ENCODE measurements at places on chromosomes 5 and 9.
A peak's percentile ranks its signal among the peaks of the same experiment; 100 is the strongest.

DNA sequence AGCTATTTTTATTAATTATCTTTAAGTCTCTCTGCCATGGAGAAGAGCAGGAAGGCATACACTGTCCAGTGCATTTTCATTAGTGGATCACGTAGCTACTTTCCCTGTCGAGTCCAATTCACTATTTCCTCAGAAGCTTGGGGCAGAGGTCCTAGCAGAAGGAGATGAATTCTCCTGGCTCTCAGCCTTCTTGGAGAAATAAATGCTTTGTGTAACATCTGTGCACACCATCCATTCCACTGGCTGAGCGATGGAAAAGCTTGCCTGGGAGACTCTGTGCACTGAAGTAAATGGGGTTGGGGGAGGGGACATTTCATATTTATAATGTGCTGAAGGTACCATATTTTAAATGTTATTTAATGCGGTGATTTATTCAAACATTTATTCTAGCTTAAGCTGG lies 23.4 kb downstream of the PROP1 start:
- DNase-seq: no peak

- DNase-seq: no peak
Observed at GRCh38 chr5:35087991-35088390, 40.2 kb upstream of the AGXT2 start.

DNA sequence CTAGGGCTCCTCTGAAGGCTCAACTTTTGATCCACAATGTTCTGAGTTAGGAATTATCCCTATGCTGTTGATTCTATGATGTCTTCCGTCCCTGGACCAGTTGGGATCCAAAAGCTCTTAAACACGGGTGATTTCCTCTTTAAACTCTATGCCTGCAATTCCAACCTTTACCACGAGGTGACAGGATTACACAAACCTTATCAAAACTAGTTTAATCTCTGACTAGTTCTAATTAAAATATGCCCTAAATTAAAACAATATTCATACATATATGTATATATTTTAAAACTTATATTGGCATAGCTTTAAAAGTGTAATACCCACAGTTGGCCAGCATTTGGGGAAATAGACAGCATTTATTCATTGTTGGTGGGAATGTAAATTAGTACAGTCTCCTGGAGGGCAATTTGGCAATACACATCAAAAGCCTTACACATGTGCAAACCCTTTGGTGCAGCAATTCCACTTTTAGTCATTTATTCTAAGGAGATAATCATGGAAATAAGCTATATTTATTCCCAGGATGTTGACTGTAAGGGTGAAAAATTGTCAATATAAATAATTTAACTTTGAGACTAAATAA lies 51.6 kb upstream of the PHYKPL start:
- no peak for DNase-seq

DNA sequence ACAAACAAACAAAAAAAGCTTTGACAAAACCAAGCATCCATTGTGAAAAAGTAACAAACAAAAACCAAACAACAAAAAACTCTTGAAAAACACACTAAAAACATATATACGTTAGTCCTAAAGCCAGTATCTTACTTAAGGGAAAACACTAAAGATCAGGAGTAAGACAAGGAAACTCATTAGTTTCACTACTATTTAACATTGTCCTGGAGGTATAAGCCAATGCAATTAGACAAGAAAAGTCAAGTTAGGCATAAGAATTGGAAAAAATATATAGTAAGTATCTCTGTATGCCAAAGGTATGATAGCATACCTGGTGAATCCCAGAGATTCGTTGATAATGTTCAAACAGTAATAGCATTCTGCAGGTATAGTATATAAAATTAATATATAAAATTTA lies 21.8 kb upstream of the UBTD2 start:
- no peak for DNase-seq

DNA sequence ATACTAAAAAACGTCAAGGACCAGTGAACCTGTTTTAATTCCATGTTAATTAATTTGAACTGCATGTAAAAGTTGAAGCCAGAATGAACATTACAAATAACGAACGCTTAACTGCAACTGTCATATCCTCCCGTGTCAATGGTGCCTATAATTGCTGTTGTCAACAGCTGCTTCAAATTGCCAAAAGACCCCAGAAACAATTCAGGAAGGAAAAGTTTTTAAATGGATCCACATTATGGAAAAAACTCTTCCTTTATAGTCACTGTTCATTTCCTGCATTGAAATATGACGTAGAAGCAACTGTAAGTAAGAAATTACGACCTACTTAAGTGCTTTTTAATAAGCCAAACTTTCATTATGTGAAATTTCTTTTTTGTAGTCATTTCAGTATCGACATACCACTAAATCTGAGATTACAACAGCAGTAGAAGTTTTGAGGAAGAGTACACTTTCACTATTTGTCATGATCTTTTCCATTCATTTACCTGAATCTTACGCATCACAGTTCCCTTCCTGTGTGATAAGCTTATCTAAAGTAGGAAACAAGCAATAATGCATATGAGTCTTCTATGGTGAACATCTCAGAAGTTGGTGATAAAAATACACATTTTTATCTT lies 37.8 kb downstream of the MEF2C start:
- no peak for DNase-seq

GRCh38 chr5:95152535-95152934 lies 132.4 kb downstream of the MCTP1 start:
- DNase-seq: no peak

DNA sequence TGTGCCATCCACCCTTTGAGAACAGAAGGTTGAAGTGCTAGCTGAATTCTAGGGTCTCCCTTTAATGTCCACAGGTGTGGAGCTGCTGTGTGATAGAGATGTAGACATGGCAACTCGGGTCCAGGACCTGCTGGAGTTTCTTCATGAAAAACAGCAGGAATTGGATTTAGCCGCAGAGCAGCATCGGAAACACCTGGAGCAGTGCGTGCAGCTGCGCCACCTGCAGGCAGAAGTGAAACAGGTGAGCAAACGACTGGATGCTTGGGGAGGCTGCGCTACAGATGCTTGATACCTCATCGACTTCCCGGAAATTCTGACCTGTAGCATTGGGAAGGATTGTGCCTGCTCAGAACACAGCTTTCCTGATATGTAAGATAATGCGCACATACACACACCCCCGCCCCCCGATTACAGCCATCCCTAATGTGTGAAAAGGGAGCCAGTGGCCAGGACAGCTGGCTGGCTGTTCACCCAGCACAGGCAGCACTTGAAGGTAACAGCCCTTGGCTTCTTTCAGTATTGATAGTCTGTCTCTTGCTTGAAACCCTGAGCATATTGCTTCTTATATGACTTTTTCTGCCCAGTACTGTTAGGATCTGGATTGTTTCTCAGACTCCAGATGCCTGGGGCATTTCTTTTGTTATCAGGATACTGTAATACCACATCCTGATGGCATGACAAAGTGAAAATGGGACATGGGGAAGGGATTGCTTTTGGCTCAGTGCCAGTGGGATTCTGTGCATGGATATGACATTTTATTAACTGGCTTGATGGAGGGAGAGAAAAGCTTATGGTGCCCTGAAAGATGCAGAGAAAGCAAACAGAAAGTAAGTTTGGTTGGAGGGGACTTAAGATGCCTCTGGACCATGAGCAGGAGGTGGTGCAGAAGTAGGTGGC lies 216.8 kb upstream of the OTULINL start:
- DNase-seq: no peak

GRCh38 chr9:38641985-38642864 lies 21.8 kb upstream of the ANKRD18A start:
- no peak for DNase-seq

DNA sequence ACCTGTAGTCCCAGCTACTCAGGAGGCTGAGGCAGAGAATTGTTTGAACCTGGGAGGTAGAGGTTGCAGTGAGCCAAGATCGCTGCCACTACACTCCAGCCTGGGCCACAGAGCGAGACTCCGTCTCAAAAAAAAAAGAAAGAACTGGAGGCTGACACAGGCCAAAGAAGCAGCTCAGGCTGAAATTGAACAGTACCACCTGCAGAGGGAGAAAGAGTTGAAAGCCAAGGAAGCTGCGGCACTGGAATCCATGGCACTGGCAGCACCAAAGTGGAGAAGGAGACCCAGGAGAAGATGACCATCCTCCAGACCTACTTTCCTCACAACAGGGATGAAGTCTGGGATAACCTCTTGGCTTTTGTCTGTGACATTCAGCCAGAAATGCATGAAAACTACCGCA lies 11.3 kb upstream of the TMEM141 start:
- no peak for DNase-seq

DNA sequence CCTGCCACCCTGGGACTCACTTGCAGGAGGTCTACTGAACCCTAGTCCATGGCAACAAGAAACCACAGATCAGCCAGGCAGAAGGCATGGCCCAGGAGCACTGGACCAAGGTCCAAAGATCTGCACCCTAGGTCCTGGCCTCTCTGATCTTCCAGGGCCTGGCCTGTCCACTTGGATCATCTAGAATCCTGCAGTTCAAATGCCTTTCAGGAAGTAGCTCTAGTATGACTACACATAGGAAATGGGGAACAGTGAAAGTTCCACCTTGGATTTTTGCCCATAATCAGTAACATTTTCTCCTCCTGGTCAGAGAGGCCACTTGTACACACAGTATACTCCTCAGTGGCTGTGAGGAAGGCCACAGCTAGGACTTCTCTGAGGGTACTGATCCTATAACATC lies 11.5 kb downstream of the ANXA6 start:
- no peak for DNase-seq

DNA sequence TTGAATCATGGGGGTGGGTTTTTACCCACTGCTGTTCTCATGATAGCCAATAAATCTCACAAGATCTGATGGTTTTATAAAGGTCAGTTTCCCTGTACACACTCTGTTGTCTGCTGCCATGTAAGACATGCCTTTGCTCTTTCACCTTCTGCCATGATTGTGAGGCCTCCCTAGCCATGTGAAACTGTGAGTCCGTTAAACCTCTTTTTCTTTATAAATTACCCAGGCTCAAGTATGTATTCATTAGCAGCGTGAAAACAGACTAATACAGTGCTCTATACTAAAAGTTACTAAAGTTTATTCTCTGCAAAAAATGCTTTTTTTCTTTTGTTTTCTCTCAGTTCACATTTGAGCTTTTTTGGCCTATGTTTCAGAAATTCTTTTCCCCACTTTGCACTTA lies 33.9 kb upstream of the TLE4 start:
- DNase-seq: no peak

DNA sequence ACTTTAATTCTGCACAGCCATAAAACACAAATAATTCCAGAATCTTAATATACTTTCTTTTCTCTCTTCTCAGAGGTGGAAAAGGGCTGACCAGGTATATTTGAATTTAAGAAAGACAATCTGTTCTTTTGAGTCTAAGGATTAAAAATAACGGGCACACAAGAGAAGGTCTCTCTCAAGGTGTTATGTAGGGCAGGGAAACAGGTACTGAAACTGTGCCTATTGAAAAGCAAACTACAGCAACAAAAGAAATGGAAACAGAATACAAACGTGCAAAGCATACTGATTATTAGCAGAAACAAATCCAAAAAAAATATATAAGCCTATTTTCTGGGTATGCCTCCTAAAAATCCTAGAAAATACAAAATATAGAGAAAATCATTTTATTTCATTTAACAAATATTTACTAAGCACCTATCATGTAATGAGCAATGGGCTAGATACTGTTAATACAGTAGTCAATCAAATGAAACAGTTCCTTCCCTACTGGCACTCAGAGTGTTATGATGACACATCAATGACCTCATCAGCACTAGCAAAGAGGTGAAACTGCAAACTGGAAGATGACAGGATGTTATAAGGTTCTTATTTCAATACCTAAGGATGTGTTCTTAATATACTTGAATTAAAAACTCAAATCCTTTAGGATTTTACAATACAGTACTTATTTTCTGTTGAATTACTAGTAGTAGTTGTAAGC lies 87.7 kb downstream of the AUH start:
- no peak for DNase-seq

GRCh38 chr5:126777975-126778674 lies 1.2 kb downstream of the LMNB1 start:
- DNase-seq: peak; percentile 89

GRCh38 chr5:151741678-151742423 lies 16.6 kb downstream of the ATOX1 start:
- DNase-seq: no peak

- DNase-seq: no peak
Observed at GRCh38 chr9:33190021-33190705, 23.0 kb upstream of the B4GALT1 start.

GRCh38 chr9:88443480-88444113 lies 55.4 kb downstream of the SPIN1 start:
- DNase-seq: no peak

DNA sequence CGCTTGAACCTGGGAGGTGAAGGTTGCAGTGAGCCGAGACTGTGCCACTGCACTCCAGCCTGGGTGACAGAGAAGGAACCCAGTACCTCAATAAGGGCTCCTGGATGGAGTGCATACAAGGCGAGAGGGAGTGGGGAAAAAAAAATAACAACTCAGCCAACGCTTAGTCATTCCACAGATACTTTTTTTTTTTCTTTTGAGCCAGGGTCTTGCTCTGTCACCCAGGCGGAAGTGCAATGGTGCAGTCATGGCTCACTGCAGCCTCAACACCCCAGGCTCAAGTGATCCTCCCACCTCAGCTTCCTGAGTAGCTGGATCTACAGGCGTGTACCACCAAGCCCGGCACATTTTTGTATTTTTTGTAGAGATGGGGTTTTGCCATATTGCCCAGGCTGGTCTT lies 59.5 kb upstream of the GGTA1 start:
- no peak for DNase-seq

DNA sequence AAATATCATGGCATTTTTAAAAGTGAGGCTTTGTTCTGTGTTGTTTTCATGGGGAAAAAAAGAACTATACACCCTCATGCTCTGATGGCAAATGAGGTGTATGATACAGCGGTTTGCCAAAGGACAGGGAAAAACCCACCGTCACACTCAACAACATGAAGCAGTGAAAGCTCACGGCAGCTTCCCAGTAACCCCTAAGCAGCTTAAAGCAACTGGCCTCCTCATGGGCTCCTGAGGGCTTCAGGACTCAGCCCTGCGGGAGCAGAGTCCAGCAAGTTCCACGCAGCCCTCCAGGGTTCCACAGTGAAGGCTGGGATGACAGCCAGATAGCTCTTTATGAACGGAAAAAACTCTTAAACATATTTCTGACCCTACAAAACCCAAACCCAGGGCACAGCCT lies 12.9 kb downstream of the BARHL1 start:
- no peak for DNase-seq

DNA sequence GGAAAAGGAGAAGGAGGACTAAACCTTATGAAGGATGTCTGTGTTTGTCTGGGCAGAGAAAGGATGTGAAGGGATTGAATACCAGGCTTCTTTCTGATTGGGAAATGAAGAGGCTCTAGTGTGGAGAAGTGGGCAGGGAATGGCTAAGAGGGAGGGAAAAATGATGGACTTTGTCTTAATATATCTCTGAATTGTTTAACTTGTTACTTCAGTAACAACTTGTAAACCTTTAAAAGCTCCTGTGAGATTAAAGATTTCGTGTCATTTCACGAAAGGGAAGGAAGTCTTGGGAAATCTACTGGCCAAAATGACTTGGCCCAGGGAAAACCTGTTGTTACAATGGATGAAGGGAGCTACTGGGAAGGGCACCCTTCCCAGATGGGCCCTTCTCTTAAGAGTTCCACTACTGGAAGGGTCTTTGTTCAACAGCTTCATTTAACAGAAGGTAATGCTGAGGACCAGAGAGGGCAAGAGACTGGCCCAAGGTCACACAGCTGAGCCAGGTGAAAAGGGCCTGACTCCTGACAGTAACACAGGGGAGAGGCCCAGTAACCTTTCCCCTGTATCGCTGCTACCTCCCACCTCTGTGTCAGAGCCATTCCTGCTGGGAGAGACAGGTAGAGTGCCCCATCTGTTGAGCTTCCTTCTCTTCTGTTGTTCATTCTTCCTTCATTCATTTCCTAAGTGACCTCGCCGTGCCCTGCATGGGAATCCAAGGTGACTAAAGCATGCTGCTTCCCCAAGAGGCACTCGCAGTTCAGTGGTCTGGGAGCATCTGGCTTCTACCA lies 5.1 kb upstream of the TCOF1 start:
- DNase-seq: no peak

Data from vagina (tissue), 2 donors.